ENCODE measurements at places on chromosomes 2 and 18. TPM values are rescaled to one million over a fixed set of nuclear protein-coding genes. Genes with fewer than 3 reads are reported as not detected.

Gene RELCH
- total RNA-seq: 44.4 TPM

Gene SKOR2
- not detected for total RNA-seq

Gene EPB41L3
- 129 TPM for total RNA-seq

Gene TTLL4
- 21.8 TPM for total RNA-seq

Gene SLC4A5
- 0.80 TPM for total RNA-seq

Gene PFN4
- 0.72 TPM for total RNA-seq

Gene TTN
- total RNA-seq: 3.2 TPM

Gene SLC5A7
- total RNA-seq: not detected

Gene NYAP2
- not detected for total RNA-seq

Gene ASTL
- total RNA-seq: not detected

Gene LYG2
- not detected for total RNA-seq

Gene POTEI
- total RNA-seq: 0.66 TPM

Gene DAPL1
- total RNA-seq: not detected

Gene PXDN
- total RNA-seq: 149 TPM

Gene KHK
- 3.4 TPM for total RNA-seq

Gene PSMA8
- not detected for total RNA-seq

Gene ST8SIA3
- total RNA-seq: not detected

Gene DNAH7
- total RNA-seq: 0.13 TPM

Gene MARCHF7
- total RNA-seq: 195 TPM

Gene NT5C1B
- not detected for total RNA-seq

Gene STARD6
- total RNA-seq: not detected

Gene NDC80
- 45.7 TPM for total RNA-seq

Measured in thoracic aorta endothelial cell (primary cell).